ENCODE measurements at places on chromosomes 1 and 21.
A peak's percentile ranks its signal among the peaks of the same experiment; 100 is the strongest.

GRCh38 chr1:2093055-2093454, 42.8 kb downstream of the PRKCZ start:
- no peak for DNase-seq

DNA sequence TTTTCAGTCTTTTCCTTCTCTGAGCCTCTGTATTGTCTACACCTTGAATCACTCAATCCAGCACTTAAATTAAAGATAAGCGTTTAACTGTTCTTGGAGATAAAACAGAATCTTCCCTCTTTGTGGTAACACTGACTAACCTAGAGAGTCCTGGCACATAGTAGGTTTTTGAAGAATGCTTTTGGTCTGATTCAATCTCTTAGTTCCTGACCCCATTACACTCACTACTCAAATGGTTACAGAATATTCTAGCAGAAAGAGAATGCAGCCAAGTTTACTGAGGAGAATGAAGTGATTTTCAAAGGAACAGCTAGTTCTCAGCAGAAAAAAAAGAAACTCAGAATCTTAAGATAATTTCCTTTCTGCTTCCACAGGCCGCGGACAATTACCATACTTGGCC, 309.2 kb upstream of the PRMT6 start:
- DNase-seq, result peak; percentile 3

- DNase-seq, result no peak
These were observed 34.0 kb upstream of the PROX1 start for GRCh38 chr1:213953806-213954205.

DNA sequence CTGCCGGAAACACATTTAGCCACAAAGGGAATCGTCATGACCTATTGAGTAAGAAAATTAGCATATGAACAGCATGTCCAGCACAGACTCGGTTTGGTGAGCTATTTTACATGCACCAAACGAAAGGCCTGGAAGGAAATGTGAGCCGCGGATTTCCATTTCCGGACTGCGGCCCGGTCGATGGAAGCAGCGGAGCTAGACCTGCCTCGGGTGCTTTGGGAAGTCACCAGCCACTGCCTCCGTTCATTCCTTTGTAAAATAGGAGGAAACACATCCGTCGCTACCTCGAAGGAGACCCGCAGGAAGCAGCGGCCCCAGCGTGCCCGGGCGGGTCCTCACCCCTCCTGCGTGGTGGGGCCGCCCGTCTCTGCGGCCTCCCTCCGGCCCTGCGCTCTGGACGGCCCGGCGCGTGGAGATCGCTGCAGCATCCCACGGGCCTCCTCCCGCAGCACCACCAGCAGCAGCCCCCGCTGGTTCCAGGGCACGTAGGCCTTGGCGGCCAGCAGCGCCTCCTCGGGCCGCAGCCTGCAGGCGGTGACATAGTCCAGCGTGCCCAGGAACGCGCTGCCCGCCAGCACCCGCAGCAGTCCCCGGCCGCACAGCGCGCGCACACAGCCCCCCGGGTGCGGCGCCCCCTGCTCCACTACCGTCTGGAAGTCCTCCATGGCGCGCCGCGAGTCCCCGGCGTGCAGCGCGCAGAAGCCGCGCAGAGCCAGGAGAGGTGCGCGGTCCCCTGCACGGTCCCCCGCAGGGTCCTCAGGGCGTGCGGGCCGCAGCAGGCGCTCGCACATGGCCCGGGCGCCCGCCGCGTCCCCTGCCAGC, 12.1 kb downstream of the TTC34 start:
- no peak for DNase-seq

GRCh38 chr1:117665556-117666270, 59.9 kb downstream of the TENT5C start:
- no peak for DNase-seq

GRCh38 chr1:193318347-193318746, 131.9 kb upstream of the B3GALT2 start:
- no peak for DNase-seq

DNA sequence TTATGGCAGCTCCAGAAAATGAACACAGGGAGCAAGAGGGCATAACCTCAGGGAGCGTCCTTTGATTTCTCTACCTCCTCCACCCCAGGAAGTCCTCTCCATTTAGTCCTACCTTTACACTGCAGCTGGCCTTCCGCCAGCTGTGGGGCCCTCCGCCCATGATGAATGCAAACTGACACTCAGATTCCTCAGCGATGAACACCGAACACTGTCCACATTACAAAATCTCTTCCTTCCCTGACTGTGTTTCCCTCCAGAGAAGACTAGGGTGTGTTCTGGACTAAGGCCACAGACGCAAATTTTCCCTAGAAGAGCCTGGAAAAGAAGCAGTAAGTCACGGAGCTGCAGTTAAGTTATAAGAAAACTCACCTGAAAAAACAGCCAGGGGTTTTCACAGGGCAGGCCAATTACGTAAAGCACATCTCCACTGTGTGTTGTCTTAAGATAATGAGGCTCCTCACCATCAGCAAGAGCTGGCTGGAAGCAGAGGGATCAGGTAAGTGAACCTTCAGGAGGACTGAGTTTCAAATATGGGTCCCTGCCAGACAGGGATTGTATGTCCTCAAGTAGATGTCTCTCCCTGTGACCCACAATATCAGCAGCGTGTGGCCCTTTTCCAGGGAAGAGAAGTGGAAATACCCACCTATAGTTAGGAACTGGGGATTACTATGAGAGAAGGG, 46.3 kb upstream of the ATP1B1 start:
- no peak for DNase-seq

- peak; percentile 75 for DNase-seq
These were observed at the start of gene SH2D1B for GRCh38 chr1:162412002-162412401. Gene SH2D1B (minus strand): TSS chr1:162412136. CDS start chr1:162412016, 120 bp downstream.

DNA sequence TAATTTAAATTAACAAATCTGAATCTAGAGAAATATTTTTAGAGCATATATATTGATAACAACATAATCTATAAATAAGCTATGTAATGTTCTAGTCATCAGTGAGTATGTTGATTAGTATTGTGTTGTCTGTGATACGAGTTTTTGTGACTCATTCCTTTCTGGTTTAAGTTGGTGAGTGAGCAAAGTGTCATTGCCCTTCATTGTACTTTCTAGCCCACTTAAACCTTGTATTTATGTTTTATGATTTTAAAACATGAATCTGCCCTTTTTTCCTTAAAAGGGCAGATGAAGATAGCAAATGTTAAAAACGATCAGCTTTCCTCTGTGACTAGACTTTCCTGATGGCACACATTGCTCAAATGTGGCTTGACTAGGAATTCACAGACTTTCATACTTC, 38.5 kb downstream of the MACO1 start:
- DNase-seq, result peak; percentile 41
